ENCODE measurements at places on chromosomes 16 and 17.

DNA sequence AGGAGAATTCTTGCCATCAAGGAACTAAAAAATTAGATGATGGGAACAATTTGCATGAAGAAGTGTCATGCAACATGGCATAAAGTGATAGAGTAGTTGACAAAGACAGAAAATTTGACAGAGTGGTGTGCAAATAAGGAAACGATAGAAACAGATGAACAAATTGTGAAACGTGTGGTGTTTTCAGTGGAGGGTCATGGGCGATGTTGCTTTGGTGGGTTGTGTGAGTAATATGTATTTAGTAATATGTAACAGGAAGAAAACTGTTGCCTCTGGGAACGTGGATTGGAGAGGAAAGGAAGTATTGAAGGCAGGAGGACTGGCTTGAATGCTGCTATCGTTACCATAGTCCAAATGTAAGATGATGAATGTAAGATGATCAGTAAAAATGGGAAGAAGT lies 3.6 kb downstream of the COX10 start:
- DNase-seq = no peak

GRCh38 chr17:72617557-72617956 lies 474.9 kb downstream of the SLC39A11 start:
- DNase-seq = no peak

DNA sequence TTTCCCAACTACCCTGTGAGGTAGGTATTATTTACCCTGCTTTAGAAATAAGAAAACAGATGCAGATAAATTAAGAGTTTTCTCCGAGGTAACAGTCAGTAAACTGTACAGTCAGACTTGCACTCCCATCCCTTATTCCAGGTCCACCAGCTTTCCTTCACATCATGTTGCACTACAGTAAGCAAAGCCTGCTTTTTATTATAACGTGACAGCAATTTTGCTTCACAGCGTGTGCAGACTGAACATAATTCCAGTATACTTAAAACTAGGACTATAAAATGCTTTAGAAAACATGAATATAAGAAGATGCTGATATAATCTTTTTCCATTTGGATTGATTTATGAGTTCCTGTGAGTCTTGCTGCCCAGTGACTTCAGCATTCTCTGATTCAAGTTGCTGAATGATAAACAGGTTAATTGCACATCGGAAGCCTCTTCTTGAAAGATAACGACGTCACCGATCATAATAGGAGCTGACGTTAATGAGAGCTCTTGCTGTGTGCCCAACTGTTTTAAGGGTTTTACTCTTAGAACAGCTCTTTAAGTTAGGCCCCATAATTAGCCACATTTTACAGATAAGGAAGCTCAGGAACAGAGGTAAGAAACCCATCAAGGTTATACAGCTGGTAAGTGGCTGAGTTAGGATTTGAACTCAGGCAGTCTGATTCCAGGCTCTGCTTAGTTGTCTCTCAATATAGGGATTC lies 1.4 kb downstream of the LIG3 start:
- DNase-seq = no peak

- DNase-seq = no peak
Measured at GRCh38 chr17:70597774-70598173, 428.4 kb downstream of the KCNJ2 start.

- no peak for DNase-seq
Measured at GRCh38 chr17:80791758-80792284, 199.8 kb upstream of the CHMP6 start.

GRCh38 chr16:80263181-80263823 lies 277.5 kb upstream of the DYNLRB2 start:
- no peak for DNase-seq

- no peak for DNase-seq
Measured at GRCh38 chr17:66355510-66355909, 53.1 kb downstream of the PRKCA start.

GRCh38 chr17:2929881-2930533 lies 133.4 kb downstream of the OR1D5 start:
- DNase-seq = no peak

- DNase-seq = no peak
Measured at GRCh38 chr17:22217135-22217534, 524.8 kb downstream of the KCNJ18 start.

DNA sequence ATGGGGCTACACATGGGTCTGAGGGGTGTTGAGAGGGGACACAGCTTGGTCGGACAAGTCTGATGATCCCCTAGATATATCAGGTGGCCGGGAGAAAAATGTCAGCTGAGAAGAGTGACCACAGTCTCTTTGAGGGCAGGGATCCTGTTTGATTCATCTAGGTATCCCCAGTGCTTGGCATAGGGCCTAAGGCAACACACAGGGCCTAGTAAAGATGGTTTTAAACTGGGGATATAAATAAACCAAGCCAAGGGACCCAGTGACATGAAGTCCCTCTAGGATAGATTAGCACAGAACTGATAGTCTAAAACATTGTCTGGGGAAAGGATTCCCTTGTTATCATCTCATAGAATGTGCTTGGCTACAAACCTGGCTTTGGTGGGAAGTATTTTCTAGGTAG lies 1.4 kb downstream of the ERCC4 start:
- no peak for DNase-seq

GRCh38 chr16:10565167-10565566 lies 15.2 kb downstream of the EMP2 start:
- DNase-seq = no peak

DNA sequence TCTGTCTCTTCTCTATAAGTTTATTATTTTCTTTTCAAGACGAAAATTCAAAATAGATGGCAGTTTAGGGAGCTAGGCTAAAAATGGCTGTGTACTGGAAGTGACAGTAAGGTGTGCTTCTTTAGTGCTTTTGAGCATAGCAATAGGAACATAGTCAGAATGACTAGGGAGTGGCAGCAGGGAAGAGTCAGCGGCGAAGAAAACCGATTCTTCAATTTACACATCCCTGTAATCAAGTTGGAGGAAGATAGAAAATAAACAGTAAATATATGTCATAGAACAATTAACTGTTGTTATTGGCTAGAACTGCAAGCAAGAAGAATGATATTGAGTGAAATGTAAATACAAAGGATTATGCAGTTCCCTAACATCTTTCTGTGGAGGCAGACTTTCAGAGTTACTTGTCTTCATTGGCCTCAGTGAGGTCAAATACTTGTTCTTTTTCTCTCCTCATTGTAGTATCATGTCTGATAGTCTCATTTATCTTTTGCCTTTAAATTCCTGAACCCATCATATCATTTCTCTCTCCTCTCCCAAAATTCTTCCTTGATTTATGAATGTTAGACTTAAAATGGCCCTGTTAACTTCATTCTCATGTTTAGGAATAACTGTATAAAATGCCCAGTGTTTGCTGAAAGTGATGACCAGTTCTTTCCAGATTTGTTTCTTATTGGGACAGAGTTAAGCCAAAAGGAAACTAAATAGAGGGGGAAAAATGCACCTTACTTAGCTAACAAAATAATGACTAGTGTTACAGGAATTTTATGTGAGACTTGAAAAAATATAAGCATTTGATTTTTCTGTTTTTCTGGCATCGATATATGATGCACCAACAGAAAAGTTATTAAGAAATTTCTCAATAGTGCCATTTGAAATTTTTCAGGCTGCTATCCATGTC lies 211.4 kb downstream of the BCAS3 start:
- DNase-seq = no peak

GRCh38 chr16:15598648-15599190 lies 44.2 kb downstream of the MARF1 start:
- no peak for DNase-seq

DNA sequence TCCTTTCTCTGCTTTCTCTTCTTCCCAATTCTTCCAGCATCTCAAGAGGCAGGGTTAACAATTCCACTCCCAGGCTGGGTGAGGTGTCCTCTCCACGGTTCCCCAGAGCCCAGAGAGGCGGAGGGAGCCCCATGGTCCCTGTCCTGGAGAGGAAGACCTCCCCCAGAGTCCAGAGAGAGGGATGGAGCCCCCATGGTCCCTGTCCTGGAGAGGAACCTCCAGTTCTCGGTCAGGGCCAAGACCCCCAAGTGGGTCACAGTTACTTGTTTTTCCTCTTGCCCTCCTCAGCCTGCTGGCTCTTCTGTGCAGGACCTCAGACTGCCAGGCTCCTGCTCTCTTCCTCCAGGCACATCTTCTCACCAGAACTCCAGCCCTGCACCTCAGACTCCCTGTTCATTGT lies 135.2 kb downstream of the RPTOR start:
- DNase-seq = no peak

- DNase-seq = no peak
Measured at GRCh38 chr16:64964126-64964540, 157.7 kb downstream of the CDH11 start.

GRCh38 chr16:75247249-75247648 lies 4.2 kb downstream of the BCAR1 start:
- DNase-seq = no peak

- DNase-seq = no peak
Measured at GRCh38 chr16:77868052-77868451, 79.7 kb downstream of the VAT1L start.

GRCh38 chr17:35773679-35774425 lies 13.2 kb downstream of the C17orf50 start:
- no peak for DNase-seq

GRCh38 chr17:68107373-68107772 lies 71.8 kb downstream of the KPNA2 start:
- DNase-seq = no peak

GRCh38 chr17:48326310-48326709 lies 103.7 kb downstream of the SKAP1 start:
- no peak for DNase-seq

DNA sequence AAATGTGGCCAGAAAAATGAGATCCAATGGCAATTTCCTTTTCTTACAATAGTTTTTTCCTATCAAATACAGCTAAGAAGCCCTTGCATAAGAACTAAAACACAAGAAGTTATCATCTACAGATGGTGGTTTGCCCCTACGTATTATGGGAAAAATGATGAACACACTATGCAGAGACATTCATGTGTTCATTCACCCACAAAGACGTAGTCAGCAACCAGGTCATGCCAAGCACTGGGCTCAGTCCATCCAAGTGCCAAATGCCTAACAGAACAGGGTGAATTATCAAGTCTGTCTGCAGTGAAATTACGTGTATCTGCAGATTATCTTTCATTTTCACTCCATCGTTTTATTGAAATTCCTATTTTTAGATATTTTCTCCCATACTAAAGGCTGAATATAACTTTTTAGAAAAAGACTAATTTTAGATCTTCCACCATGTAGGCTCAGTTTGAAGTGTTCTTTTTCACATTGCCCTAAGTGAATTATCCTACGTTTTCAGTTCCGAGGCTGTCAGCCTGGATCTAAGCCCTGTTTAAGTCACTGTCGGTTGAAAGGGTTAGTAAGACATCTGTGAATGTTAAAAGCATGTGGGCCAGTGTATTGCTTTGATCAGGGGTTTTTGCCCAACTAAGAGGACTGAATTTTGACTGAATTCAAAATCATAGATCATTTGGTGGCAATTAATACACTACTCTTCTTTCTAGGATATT lies 78.1 kb upstream of the DHX40 start:
- no peak for DNase-seq

DNA sequence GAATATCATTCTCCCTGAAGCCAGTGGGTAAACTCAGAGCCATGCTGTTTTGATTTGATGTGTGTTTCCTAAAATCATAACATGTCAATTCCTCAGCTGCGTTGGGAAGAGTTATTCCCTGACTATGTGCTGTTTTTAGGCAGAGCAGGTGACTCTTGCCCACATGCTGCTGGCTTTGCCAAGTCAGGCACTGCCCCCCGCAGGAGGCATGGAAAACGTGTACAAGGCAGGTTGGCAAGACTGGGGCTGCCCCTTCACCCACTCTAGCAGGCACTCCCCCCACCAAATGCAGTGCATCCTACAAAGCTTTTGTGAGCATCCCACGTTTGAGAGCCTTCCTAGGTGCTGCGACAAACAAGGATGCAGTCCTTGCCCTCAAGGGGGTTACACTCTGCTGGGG lies 38.3 kb upstream of the NAT9 start:
- no peak for DNase-seq

Measured in right kidney (tissue), 9 donors.